CD8-positive, alpha-beta memory T cell (primary cell): ENCODE measurements at places on chromosomes 16 and 17. TPM values are rescaled to one million over a fixed set of nuclear protein-coding genes. Genes with fewer than 3 reads are reported as not detected.

DNA sequence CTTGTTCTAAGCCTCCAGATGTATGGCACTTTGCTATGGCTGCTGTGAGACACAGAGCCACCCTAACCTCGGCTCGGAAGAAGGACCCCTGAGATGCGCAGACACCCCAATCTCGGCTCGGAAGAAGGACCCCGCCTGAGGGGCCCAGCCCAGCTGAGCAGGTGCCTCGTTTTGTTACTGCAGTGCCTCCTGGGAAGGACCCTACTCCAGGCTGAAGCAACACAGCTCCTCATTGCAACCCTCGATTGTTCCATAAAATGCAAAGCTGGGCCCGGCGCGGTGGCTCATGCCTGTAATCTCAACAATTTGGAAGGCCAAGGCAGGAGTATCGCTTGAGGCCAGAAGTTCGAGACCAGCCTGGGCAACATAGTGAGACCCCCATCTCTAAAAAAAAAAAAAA is 61.3 kb downstream of the C16orf95 start:
- H3K27ac ChIP-seq: no peak overlapping the region
- H3K36me3 ChIP-seq: no peaks in the 10 kb centered on the region
- no peaks in the 10 kb centered on the region for H3K4me1 ChIP-seq

GRCh38 chr17:28718333-28719020 is 809 bp upstream of the RAB34 start:
- H3K4me1 ChIP-seq: peaks cover 31% of the 10 kb centered on the region
- no peak overlapping the region for H3K27ac ChIP-seq
- H3K27me3 ChIP-seq: peaks cover 8% of the 10 kb centered on the region
- peaks cover 28% of the 10 kb centered on the region for H3K36me3 ChIP-seq

GRCh38 chr17:64386412-64387144 is 4.1 kb downstream of the PECAM1 start:
- no peak overlapping the region for H3K4me3 ChIP-seq
- no peak overlapping the region for H3K27ac ChIP-seq
- no peaks in the 10 kb centered on the region for H3K36me3 ChIP-seq
- no peaks in the 10 kb centered on the region for H3K27me3 ChIP-seq
- DNase-seq: no peak

- H3K4me1 ChIP-seq: no peaks in the 10 kb centered on the region
- H3K36me3 ChIP-seq: no peaks in the 10 kb centered on the region
- DNase-seq: no peak
- H3K4me3 ChIP-seq: no peak overlapping the region
- H3K27ac ChIP-seq: no peak overlapping the region
Measured at GRCh38 chr17:53033297-53033696, 789.4 kb upstream of the KIF2B start.

GRCh38 chr17:82930924-82931698 is 91.3 kb upstream of the ZNF750 start:
- no peaks in the 10 kb centered on the region for H3K27me3 ChIP-seq
- H3K4me1 ChIP-seq: no peaks in the 10 kb centered on the region
- no peak for DNase-seq
- peaks cover 22% of the 10 kb centered on the region for H3K36me3 ChIP-seq
- H3K27ac ChIP-seq: no peak overlapping the region

DNA sequence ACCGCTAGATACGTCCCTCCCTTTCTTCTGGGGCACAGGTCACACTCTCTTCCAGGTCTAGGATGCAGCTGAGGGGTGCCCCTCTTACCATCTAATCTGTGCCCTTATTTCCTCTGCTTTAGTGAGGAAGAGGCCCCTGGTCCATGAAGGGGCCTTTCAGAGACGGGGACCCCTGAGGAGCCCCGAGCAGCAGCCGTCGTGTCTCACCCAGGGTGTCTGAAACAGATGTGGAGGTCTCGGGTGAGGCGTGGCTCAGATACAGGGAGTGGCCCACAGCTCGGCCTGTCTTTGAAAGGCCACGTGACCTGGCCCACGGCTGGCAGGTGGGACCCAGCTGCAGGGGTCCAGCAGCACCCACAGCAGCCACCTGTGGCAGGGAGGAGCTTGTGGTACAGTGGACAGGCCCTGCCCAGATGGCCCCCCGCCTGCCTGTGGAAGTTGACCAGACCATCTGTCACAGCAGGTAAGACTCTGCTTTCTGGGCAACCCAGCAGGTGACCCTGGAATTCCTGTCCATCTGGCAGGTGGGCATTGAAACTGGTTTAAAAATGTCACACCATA is 15.6 kb downstream of the SCGB1C2 start:
- no peaks in the 10 kb centered on the region for H3K27me3 ChIP-seq
- H3K27ac ChIP-seq: no peak overlapping the region
- no peak for DNase-seq
- H3K4me1 ChIP-seq: no peaks in the 10 kb centered on the region
- no peaks in the 10 kb centered on the region for H3K36me3 ChIP-seq

DNA sequence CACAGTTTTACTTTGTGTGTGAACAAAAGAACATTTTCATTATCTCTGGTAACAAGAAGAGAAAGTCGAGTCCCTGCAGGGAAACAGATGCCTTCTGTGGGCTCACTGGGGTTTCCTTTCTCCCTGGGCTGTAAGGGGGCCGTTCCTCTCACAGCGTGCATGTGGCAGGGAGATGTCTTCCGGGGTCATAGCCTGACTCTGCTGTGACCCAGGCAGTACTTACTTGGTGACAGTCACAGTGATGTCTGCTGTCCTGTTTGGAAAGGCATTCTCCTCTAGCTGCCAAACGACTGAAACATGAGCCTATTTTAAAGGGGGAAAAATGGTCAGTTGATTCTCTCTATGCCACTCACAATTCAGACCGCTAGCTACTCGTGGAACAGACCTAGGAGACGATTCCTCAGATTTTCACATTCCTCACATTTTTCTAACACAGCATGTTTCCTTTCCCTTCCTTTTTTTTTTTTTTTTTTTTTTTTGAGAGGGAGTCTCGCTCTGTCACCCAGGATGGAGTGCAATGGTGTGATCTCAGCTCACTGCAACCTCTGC is 7.3 kb downstream of the HASPIN start:
- DNase-seq: no peak
- no peaks in the 10 kb centered on the region for H3K4me1 ChIP-seq
- no peaks in the 10 kb centered on the region for H3K27me3 ChIP-seq
- no peak overlapping the region for H3K27ac ChIP-seq
- no peaks in the 10 kb centered on the region for H3K36me3 ChIP-seq

DNA sequence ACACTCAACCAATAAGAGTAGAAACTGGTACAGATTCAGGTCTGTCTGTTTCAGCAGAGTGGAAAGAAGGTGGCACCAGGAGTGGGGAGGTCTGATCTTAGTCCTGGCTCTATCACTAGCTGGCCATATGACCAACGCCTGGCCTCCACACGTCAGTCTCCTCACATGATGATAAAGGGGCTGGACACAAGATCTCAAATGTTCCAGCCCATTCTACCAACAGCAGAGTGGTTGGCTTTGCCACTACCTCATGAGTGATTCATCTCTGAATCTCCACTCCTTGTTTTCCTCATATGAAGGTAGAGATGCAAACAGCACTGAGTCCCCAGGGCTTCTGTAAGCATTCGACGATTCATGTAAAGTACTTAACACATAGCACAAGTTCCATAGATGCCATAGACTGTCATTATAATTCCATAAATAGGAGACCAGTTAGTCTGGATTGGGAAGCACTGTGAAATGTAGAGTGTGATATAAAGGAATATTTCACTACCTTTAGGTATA is 281.9 kb upstream of the ASIC2 start:
- DNase-seq: no peak
- H3K27ac ChIP-seq: no peak overlapping the region
- no peaks in the 10 kb centered on the region for H3K36me3 ChIP-seq
- H3K4me1 ChIP-seq: no peaks in the 10 kb centered on the region
- no peak overlapping the region for H3K4me3 ChIP-seq
- no peaks in the 10 kb centered on the region for H3K27me3 ChIP-seq

DNA sequence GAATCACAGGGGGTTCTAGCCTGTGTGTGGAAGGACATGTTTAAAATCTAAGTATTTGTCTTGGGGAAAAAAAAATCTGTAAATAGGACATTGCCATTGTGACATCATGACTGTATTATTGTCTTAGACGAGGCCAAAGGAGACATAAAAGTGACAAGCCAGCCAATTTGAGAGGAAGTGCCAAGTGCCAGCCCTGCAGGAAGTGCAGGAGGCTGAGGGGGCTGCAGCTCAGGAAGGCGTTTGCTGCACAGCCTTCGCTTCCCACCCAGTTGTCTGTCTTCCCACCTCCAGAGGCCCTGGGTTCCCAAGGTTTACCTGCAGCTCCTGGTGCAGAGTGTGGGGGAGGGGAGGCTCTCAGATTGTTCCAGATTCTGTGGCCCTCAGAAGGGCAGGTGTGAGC is 1.3 kb downstream of the ADCY7 start:
- peaks cover 60% of the 10 kb centered on the region for H3K4me1 ChIP-seq
- H3K4me3 ChIP-seq: peak overlapping the region; percentile 98

DNA sequence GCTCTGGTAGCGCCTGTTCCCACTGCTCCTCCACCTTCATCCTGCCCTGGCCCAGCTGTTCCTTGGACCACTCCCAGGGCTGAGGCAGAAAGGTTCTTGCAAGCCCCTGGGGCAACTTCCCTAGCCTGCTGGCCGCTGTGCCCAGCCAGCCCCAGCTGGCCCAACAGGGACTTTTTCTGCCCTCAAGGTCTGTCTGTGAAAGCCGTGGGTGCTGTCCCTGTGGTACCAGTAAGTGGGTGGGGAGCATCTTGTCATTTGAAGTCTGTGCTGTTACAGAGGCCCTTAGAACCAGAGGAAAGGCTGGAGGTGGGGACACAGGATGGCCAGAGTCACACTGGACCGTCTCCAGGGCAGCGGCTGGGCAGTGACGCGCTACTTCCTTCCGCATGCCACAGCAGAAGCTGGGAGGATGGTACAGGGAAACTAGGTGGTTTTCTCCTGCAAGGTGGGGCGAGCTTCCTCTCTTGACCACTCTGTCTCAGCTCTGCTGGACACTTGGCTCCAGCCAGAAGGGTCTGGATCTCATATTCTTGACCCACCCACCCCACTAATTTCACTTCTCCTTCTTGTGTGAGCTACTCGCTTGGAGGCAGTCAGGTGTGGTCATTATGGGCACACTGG is 87.8 kb downstream of the PLCG2 start:
- no peak for DNase-seq
- H3K4me1 ChIP-seq: no peaks in the 10 kb centered on the region
- no peaks in the 10 kb centered on the region for H3K36me3 ChIP-seq
- no peak overlapping the region for H3K4me3 ChIP-seq
- no peak overlapping the region for H3K27ac ChIP-seq

GRCh38 chr16:85036236-85037049 is 8.8 kb downstream of the KIAA0513 start:
- no peaks in the 10 kb centered on the region for H3K4me1 ChIP-seq
- no peak for DNase-seq
- no peaks in the 10 kb centered on the region for H3K27me3 ChIP-seq
- H3K27ac ChIP-seq: no peak overlapping the region
- no peak overlapping the region for H3K4me3 ChIP-seq

DNA sequence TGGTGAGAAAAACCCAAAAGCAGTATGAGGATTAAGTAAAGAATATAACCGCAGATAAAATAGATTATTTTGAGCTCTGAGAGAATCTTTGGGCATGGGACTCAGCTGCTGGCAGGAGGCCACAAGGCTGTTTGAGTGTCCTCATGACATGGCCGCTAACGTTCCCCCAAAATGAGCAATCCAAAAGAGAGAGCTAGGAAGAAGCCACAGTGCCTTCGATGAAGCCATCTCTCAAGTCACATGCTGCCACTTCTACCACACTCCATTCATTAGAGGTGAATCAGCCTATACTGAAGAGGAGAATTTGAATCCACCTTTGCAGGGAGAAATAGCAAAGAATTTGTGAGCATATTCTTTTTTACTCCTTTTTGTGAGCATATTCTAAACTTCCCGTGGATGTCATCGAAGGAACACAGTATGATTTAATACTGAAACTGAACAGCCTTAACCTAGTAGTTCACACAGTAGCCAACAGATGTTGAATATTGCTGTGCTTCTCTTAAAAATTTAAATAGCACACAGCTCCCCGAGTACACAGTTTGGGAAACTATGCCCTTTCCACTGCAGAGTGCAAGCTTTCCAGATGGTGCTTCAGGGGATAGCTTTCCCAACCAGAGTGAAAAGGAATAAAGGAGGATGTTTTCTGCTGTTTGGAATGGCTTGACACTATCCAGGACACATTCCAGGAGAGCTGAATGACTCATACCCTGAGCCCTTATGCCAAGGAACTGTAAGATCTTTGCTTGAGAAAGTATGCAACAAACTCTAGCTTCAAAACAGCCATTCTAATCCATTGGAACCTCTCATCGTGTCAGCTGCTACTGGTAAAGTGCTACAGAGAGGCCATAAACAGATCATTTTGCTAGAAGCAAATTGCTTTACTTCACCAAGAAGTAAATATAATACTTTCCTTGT is 33.9 kb downstream of the ANKFY1 start:
- no peaks in the 10 kb centered on the region for H3K36me3 ChIP-seq
- H3K27ac ChIP-seq: no peak overlapping the region
- H3K4me1 ChIP-seq: peaks cover 19% of the 10 kb centered on the region
- H3K27me3 ChIP-seq: no peaks in the 10 kb centered on the region
- H3K4me3 ChIP-seq: no peak overlapping the region

Gene SLC38A8
- polyA plus RNA-seq: not detected

Gene CES1
- 4.9 TPM for polyA plus RNA-seq

Gene CBLN1
- not detected for polyA plus RNA-seq

Gene MYH8
- not detected for polyA plus RNA-seq

Gene NPB
- not detected for polyA plus RNA-seq

Gene RHBDF1
- polyA plus RNA-seq: not detected
